Smooth muscle cell of bladder (primary cell): ENCODE measurements at places on chromosomes 11 and 22. TPM values are rescaled to one million over a fixed set of nuclear protein-coding genes. Genes with fewer than 3 reads are reported as not detected.

Gene HTR3B
- total RNA-seq = not detected in 2 replicates

Gene OR10G8
- total RNA-seq = not detected in 2 replicates

Gene CHRNA10
- total RNA-seq = 0.43 and 0.83 TPM in 2 replicates

Gene SCGB1D2
- not detected in 2 replicates for total RNA-seq

Gene TRIOBP
- 118 and 127 TPM in 2 replicates for total RNA-seq

Gene CAVIN3
- total RNA-seq = 147 and 185 TPM in 2 replicates

Gene PANX2
- 0.85 and 1.0 TPM in 2 replicates for total RNA-seq

Gene AMOTL1
- 32.1 and 49.5 TPM in 2 replicates for total RNA-seq
